ENCODE measurements at places on chromosomes 13 and 19.
A peak's percentile ranks its signal among the peaks of the same experiment; 100 is the strongest.

- no peak for DNase-seq
Observed at GRCh38 chr19:56491399-56491798, 14.3 kb upstream of the ZNF667 start.

DNA sequence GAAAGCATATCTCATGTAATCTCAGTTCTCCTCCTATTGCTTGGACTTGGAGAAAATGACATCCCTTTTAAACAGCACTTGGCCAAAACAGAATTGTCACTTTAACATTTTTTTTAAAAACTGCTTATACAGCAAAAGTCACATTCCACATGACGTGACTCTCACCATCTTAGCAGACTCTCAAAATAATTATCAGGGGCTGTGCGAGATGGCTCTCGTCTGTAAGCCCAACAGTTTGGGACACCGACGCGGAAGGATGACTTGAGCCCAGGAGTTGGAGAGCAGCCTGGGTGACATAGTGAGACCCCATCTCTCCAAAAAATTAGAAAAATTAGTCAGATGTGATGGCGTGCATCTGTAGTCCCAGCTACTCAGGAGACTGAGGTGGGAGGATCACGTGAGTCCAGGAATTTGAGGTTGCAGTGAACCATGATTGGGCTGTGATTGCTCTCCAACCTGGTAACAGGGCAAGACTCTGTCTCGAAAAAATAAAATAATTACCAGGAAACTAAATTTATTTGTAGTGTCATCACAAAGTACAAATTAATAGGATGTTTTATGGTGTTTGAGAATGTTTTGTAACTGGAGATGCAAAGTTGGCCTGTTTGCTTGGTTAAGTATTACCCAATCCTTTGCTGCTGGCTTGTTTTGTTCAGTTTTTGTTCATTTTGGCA, 8.8 kb downstream of the SAFB start:
- no peak for DNase-seq

GRCh38 chr13:38635030-38635429, 51.8 kb upstream of the FREM2 start:
- DNase-seq = no peak

- DNase-seq = no peak
Observed at GRCh38 chr19:42697884-42698283, 42.4 kb downstream of the PSG3 start.

GRCh38 chr19:8487137-8487851, 15.1 kb downstream of the PRAM1 start:
- peak; percentile 42 for DNase-seq

- no peak for DNase-seq
Observed at GRCh38 chr19:30123119-30123518, 181.1 kb downstream of the URI1 start.

DNA sequence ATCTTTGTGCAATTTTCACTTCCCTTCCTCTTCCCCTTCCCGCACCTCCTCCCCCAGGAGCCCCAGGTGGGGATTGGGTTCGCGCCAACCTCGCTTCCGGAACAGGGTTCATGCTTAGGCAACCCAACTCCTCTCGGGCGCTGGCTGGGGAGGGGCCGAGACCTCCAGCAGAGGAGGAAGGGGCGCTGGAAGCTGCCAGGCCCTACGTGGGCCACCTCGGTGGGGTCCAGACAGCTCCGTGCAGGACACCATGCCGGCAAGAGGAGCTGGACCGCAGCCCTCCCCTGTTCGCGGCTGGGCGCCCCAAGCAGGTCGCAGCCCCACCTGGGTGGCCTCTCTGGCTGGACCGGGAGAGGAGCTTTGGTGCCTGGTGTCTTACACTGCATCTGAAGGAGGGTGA, 91.1 kb downstream of the SPACA7 start:
- no peak for DNase-seq

DNA sequence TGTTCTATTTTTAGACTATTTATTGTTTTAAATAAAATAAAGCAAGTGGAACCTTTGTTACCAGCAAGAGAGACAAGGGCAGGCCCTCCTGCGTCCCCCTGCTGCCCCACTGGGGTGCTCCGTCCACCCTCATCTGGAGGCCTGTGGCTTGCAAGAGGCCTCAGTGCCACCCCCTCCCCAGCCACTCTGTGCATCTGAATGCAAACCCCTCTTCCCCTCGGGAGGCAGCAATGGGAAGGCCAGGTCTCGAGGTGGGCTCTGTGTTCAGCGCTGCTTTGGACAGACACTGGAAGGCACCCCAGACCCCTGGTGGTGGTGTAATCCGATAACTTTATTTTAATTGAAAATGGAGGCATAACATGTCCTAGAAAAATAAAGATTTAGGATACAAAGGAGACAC, 4.6 kb downstream of the SIX5 start:
- DNase-seq = no peak

- DNase-seq = no peak
Observed at GRCh38 chr13:22748866-22749577, 431.8 kb upstream of the SGCG start.

DNA sequence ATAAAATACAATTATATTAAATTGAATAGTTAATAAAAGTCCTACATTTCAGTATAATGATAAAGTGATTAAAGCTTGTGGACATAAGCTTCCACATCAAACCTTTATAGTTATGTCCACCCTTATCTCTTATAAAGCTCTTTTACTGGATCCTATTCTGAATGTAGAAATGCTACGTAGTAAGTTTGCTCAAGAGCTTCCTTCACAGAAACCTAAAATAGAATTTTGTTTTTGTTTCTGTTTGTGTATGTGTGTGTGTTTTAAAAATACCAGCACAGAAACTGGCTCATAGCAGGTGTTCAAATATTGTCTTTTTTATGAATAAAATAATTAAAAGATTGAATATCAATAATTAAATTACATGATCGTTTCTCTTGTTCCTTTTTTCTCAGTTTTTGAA, 21.0 kb upstream of the UFM1 start:
- DNase-seq = no peak

DNA sequence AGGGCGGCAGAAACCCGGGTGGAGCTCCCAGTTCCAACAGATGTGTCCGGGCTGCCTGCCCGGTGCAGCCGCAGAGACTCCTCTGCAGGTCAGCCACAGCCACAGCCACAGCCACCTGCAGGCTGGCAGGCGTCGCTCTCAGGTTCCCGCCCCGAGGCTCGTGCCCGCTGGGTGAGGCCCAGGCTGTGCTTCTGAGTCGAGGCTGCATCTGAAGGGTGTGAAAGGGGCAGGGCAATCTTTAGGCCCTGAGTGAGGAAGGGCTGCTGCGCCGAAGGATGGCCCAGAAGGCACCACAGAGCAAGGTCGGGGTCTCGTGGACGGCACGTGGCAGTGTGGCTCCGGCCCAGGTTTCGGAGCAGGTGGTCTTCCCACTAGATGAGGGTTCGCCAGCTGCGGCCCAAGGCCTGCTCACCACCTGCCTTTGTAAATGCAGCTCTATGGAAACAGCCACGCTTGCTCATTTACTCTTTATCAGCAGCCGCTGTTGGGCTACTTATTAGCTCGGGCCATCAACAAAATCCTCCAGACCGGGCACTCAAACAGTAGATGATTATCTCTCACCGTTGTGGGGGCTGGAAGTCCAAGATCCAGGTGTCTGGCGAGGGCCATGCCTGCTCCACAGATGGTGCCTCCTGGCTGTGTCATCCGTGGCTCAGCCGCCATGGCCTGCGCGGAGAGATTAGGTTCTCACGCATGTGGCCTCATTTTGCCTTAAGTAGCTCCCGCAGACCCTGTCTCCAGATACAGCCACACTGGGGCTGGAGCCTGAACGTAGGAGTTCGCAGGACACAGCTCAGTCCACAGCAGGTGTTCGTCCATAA, 40.3 kb upstream of the TFDP1 start:
- DNase-seq = no peak

DNA sequence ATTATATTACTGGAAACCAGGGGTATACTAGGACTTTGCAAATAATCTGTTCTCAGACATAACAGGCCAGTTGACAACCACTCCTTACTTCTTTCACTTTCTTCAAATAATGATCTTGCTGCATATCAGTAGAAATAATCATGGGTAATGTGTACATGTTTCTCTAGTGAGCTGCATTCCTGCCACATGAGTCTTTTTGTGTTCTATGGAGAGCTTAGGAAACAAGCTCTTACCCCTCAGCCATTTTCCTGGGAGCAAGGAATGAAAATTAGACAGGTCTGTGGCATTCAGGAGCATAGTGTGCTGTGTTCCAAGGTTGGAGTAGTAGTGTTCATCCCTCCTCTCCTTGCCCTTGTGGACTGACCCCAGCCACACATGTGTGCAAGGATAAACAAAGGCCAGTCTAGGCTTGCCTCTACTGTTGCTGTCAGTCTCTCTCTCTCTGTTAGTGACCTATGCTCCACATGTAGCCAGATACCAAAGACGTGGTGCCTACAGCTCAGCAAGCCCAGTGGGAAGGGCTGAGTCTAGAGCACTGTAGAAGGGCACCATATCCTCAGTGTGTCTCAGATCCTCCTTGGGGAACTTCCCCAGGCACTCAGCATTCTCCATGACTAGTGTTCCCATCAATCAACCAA, 11.5 kb upstream of the OXGR1 start:
- no peak for DNase-seq

- DNase-seq = no peak
Observed at GRCh38 chr13:51292000-51292565, 47.4 kb upstream of the SERPINE3 start.

GRCh38 chr19:14556662-14557188, 15.1 kb downstream of the NDUFB7 start:
- DNase-seq = peak; percentile 58

DNA sequence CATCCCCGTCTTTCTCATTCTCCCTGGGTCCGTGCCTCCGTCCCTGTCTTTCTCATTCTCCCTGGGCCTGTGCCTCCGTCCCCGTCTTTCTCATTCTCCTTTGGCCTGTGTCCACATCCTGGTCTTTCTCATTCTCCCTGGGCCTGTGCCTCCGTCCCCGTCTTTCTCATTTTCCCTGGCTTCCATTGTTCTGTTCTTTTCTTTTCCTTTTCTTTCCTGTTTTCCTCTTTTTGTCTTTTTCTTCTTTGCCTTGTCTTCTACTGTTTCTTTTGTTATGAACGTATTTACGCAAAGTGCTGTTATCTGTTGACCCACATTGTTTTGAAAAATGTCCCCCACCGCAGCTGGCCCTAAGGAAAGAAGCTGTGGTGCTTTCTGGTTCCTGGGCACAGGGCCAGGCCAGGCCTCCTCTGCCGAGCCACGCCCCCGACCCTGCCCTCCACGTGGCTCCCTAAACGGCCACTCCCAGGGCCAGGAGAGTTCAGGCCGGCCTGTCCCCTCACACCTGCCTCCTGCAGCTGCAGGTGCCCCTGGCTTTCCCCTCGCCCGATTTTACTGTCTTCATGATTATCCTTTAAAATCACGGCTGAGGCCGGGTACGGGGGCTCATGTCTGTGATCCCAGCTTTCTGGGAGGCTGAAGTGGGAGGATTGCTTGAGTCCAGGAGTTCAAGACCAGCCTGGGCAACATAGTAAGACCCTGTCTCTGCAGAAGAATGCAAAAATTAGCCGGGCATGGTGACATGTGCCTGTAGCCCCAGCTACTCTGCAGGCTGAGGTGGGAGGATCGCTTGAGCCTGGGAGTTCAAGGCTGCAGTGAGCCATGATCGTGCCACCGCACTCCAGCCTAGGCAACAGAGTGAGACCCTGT, 14.0 kb upstream of the TMPRSS9 start:
- DNase-seq = no peak

GRCh38 chr19:7665076-7665475, 3.8 kb upstream of the RETN start:
- no peak for DNase-seq

GRCh38 chr13:71503781-71504180, 363.2 kb downstream of the DACH1 start:
- no peak for DNase-seq

DNA sequence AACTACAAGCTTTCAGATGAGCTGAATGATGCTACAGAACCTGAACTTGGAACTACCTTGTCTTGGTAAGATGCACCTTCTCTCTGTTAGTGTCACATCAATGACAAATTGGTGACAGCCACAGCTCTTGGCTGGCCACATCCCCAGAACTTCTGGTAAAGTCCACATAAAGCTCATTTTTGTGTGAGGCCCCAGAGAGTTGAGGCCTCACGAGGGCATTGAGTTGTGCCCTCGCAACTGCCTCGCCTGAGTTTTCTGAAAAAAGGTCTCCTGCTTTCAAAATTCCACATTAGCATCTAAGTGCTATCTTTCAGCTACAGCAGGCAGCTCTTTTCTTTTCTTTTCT, 42.6 kb downstream of the MRPL57 start:
- no peak for DNase-seq

- no peak for DNase-seq
Observed at GRCh38 chr13:34545461-34545860, 396.6 kb upstream of the NBEA start.

- no peak for DNase-seq
Observed at GRCh38 chr19:2779121-2779740, 3.8 kb downstream of the SGTA start.

DNA sequence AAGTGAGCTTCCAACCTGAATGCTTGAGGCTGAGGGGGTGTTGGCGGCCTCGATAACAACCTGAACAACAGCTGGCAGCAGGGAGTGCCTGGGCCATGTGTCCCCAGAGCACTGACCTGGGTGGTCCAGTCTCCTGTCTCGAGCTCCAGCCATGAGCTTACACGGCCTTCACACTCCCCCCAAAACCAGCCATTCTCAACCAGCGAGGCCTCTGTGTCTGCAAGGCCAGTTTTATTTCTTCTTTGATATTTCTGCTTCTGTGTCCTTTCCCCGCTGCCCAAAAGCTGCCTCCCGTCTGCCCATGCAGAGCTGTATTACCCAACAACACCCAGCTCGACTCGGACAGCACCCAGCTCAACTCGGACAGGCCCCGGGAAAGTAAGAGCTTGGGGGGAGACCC, 32.5 kb upstream of the TFDP1 start:
- DNase-seq = no peak

GRCh38 chr13:44796597-44797490, 192.4 kb downstream of the NUFIP1 start:
- DNase-seq = no peak

DNA sequence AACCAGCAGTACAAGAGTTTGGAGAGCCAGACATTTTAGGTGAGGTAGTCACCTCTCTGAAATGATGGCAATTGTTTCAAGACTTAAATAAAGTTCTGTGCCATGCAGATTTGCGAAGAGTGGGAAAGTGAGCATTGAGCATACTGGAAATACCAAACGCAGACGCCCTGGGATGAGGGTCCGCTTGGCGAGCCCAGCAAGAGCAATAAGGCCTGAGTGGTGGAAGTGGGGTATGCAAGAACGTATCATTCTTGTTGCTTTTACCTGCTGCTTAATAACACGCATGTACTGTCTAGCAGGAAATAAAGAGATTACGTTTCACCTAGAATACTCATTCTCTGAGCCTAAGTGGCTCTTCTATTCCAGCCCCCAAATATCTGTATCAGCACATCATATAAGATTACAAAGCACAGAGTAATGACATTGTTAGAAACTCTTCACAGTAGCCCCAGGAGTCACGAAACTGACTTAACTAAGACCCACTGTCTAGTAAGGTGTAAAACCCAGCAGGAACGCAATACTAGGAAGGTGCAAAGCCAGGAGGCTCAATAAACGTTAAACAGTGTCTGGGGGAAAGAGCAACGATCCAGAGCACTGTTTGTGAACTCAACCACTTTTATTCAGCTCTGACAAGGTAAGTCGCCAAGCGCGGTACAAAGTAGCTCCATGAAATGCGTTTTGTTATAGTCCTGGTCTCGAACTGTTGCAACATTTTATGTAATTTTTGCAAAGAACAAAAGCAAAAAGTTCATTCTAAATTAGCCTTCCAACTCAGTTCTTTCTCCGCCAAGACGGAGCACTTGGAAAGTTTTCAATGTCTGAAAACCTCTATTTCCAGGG, 1.2 kb downstream of the RCBTB2 start:
- no peak for DNase-seq
